Activated naive CD8-positive, alpha-beta T cell treated with anti-CD3 and anti-CD28 coated beads, Interleukin-2, amount 50 U/mL, for 16 hours (primary cell): ENCODE measurements at places on chromosomes 5 and 9.

DNA sequence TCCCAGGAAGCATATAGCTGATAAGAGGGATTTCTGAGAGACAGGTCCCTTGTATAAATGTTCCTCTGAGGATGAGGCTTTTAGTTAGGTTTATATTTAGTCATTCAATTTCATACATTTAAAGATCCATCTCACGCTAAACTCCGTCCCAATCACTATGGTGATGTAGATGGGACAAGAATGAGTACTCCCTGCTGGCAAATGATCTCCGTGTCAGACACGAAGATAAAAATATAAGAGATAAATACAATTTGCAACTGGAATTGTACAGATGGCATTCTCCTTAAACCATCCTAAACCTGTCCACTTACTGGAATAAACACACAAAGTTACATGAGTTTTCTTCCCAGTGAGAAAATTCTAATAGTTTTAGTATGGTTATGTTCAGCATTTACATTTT, 233.0 kb downstream of the PRR16 start:
- DNase-seq = no peak

DNA sequence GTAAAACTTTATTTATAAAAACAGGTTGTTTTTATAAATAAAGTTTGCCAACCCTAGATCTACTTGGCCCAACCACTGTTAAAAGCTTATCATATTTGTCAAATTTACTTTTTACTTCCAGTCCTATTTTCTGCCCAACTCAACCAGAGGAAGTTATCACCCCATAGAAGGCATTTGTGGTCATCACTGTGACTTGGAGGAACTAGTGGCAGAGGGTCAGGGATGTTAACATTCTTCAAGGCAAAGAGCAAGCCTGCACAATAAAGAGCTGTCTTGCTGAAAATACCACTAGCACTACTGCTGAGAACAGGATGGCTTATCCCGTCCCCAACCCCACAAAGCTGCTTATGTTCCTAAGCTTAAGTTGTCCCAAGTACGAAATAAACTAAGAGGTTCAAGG, 22.3 kb downstream of the TTC33 start:
- DNase-seq = no peak

GRCh38 chr5:107853696-107854095, 183.0 kb upstream of the EFNA5 start:
- DNase-seq = no peak

- DNase-seq = no peak
These were observed 763.9 kb upstream of the FAM174A start for GRCh38 chr5:99771296-99771695.

GRCh38 chr5:115977096-115977495, 14.8 kb downstream of the LVRN start:
- DNase-seq = no peak

GRCh38 chr9:37042421-37042820, 8.4 kb upstream of the PAX5 start:
- DNase-seq = no peak

DNA sequence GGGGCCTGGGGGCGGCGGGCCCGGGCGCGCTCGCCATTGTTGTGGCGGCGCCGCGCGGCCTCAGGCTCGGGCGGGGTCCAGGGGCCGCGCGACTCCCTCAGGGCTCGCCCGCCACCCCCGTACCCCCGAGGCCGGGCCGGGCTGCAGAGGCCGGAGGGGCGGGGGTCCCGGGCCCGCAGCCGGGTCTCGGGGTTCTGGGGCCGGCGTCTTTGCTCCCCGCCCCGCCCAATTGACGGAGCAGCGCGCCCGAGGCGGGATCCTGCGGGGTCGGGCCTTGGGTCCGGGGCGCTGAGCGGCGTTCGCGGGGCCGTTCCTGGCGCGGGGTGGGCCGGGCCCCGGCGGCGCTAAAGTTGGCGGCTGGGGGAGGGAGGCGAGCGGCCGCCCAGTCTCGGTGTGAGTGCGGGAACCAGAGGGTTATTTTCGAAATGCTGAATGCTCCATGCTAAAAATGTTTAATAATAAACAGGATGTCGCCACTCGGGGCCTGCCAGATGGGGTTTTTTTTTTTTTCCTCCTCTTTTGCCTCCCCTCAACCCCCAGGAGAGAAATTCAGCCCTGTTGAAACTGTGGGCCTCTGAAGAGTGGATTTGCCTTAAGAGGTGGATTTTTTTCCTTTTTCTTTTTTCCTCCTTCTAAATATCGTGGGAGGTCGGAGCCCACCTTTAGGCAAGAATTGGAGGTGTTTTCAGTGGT, 724 bp downstream of the PRRC2B start:
- DNase-seq = no peak

GRCh38 chr9:127899128-127899943, at the start of gene ST6GALNAC6:
ST6GALNAC6 (minus strand) TSS chr9:127899603; CDS start chr9:127897981, 1,622 bp downstream.
- DNase-seq = peak; percentile 50

DNA sequence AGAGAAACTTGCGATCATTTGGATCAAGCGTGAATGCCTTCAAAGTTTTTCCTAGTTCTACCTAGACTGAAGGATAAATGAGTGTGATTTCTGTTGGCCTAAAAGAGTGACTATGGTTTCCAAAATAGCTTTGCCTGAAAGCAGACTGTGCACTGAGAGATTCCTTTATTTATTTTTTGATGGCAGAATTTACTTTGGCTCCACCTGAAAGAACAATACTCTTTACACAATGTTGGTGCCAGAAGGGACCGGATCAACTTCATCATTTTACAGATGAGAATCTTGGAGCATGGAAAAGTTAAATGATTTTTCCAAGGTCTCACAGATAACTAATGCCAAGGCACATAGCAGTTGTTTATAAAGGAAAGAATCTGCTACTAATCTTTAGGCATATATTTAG, 199.6 kb downstream of the KCTD16 start:
- no peak for DNase-seq

DNA sequence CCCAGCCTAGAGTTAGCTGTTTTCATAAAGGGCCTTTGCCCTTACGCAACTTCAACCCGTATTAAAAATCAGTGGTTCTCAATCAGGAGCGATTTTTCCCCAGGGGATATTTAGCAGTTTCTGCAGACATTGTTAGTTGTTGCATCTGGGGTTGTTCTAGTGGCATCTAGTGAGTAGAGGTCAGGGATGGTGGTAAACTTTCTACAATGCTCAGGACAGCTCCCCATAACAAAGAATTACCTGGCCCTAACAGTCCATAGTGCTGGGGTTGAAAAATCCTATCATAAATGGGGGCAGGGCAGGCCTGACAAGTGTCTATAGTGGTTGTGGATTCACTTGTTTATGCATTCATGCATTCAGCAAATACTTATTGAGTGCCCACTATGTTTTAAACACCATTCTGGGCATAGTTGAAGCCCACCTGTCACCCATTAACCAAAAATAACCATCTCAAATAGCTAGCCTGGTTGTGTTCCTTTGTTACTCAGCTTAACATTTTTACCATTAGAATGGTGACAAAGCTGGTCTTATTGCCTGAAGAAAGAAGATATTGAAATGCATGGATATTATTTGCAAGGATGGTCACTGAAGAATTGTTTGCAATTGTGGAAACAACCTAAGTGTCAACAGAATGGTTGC, 15.9 kb upstream of the FGF1 start:
- DNase-seq = no peak
